Thymus (tissue), 14 donors: ENCODE measurements at places on chromosomes 1 and 21. TPM values are rescaled to one million over a fixed set of nuclear protein-coding genes. Genes with fewer than 3 reads are reported as not detected.

The C1orf185 gene
- not detected for total RNA-seq

The EPHB2 gene
- total RNA-seq: 2.6 TPM

The DONSON gene
- total RNA-seq: 18.3 TPM

The SLC45A1 gene
- 0.09 TPM for total RNA-seq

The EFCAB14 gene
- total RNA-seq: 63.6 TPM

DNA sequence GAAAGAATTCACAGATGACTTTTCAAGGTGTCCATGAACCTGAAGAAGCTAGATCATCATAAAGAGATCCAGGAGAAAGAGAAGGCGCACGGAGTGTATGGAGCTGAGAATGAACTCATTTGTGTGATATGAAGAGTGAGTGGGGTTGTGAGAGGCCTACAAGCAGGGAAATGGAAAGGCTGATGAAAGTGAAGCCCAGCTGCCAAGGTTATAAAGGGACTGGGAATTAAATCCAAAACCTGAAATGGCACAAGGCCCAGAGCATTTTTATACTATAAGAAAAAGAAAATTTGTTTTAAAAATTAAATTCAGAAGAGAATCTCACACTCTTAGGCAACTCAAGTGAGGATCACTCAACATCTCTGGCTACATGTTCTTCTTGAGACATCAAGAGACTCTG, 43.4 kb downstream of the HSD3B1 start:
- no peak for DNase-seq

- no peak for DNase-seq
Observed at GRCh38 chr1:34404804-34405203, 228.1 kb downstream of the C1orf94 start.

GRCh38 chr1:245462161-245462560, 307.4 kb downstream of the KIF26B start:
- no peak for DNase-seq

DNA sequence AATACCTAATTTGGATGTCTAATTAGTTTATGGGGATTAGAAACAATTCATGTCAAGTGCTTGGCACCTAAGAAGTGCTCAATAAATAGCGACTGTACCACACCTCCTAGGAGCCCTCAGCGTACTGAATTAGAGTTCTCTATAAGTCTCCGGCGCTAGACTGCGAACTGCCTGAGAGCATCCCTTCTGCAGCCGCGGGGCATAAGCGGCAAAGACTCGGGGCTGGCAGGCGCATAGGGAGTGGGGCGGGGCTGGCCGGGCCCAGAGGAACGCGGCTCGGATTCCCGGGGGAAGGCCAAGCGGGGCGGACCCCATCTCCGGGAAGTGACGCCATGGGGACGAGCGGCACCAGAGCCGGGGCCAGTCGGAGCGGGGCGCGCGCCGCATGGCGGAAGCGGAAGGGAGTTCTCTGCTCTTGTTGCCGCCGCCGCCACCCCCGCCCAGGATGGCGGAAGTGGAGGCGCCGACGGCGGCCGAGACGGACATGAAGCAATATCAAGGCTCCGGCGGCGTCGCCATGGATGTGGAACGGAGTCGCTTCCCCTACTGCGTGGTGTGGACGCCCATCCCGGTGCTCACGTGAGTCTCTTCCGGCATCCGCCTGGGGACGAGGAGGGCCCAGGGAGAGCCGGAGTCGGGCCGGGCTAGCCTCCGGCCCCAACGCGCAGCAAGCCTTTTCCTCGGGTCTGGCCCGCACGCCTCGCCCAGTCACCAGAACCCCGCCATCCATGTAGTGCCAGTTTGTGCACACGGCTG, at the start of gene TMEM222:
TSS of gene TMEM222 (plus strand) at position 351 of the 756 bp plus-strand sequence. CDS start at position 386, 35 bp downstream.
- peak; percentile 96 for DNase-seq

- no peak for DNase-seq
Observed at GRCh38 chr21:45591619-45592207, 49.5 kb upstream of the SLC19A1 start.

DNA sequence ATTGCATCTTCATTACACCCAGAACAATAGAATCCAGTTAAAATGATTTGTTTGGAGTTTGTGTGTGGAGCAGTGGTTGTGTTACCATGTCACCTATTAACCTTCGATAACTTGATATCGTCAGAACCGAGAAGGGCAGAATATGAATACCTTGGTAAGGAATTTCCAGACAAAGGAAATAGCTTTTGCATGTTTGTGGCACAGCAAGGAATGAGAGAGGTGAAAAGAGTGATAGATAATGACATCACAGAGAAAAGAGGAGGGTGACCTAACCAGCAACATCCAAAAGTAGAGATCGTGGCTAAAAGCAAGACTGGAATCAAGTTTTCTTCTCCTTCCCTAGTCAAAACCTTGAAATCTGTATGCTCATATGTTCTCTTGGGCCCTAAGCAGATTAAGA, 244.6 kb upstream of the NEGR1 start:
- no peak for DNase-seq

- no peak for DNase-seq
Observed at GRCh38 chr1:51237351-51238033, 1.4 kb downstream of the RNF11 start.

- no peak for DNase-seq
Observed at GRCh38 chr1:118021668-118022067, 92.1 kb downstream of the WDR3 start.

GRCh38 chr21:44482581-44483287, 27.4 kb downstream of the LRRC3 start:
- DNase-seq: no peak

DNA sequence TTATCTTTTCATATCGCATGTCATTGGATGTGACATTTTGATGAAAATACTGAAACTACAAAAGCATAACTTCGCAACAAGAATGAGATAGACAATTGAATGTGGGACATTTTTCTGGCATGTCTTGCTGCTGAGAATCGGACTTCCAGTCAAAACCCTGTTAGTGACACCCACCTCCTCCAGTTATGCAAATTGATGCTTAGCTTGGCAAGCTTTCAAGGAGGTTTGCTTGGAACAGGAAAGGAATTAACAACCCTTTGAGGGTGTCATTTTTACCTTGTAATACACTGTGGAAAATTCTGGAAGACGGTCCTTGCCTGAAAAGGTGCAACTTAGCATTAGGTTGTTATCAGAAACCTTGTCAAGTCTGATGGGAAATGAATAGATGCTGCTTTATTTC, 38.8 kb upstream of the FAM3B start:
- DNase-seq: no peak

- DNase-seq: no peak
Observed at GRCh38 chr21:34526618-34527290, 14.7 kb upstream of the KCNE1 start.

DNA sequence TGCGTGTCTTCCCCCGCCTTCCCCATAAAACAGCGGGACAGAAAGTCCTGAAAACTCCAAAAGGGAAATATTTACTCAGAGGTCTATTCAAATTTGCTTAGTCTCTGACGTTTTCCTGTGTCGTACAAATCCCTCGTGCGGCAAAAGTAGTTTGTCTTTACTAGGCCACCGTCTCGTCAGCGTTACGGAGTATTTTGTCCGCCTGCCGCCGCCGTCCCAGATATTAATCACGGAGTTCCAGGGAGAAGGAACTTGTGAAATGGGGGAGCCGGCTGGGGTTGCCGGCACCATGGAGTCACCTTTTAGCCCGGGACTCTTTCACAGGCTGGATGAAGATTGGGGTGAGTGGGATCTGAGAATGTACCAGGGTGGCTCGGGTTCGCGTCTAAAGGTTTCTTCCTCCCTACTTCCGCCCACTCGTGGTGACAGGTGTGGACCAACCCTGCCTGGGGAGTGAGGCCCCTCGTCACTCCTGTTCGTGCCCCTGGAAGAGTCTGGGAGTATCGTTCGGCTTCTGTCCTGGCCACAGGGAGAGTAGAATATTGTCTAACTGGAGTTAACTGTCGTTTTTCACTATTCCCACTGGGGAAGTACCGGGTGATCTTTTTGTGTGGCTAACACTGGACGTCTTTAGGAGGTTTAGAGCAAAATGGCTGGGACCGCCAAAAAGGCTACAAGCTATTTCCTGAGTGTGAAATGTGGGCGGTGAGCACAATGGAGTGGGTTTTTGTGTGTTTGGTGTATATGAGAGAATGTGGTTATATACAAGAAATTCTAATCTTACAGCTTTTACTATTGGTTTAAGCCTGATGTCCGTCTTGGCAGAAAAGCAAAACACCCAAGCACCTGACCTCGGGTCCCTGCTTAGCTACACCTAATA, at the start of gene ATF6:
TSS of gene ATF6 (plus strand) at position 219 of the 880 bp plus-strand sequence. CDS start at position 260, 41 bp downstream.
- DNase-seq: peak; percentile 67

DNA sequence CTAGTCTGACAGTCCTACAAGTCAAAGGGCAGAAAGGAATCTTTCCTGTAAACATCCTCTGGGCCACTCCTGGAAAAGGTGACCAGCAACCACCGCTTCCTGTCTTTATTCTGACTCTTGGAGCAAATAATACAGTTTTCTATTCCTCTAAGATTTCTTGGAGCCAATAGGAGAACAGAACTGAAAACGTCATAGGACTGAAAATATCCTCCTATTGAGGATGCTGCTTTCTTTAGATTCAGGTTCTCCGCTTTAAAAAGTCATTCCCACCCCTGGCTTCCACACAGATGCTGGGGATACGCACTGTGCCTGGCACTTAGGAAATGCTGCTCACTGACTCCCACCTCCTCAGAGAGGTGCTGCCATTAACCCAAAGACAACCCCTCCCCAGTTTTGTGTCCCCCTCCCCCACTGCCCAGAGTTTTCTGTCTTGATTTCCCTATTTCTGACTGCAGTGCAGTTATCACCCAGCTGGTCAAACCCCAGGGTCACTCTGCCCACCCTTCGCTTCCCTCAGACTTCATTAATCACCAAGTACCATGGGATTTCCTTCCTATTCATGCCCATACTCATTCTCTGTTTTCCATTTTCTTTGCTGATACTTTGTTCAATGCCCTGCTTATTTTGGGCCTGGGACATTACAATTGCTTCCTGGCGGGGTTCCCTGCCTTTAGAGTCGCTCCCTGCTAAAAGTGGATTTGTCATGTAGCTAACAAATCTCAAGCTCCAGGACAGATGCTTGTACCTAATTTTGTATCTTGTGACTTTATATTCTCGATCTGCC, 82.1 kb upstream of the ARHGAP29 start:
- no peak for DNase-seq

- DNase-seq: no peak
Observed at GRCh38 chr21:17458279-17458678, 54.6 kb upstream of the CXADR start.
